ENCODE measurements at places on chromosomes 7 and 10. TPM values are rescaled to one million over a fixed set of nuclear protein-coding genes. Genes with fewer than 3 reads are reported as not detected.

DNA sequence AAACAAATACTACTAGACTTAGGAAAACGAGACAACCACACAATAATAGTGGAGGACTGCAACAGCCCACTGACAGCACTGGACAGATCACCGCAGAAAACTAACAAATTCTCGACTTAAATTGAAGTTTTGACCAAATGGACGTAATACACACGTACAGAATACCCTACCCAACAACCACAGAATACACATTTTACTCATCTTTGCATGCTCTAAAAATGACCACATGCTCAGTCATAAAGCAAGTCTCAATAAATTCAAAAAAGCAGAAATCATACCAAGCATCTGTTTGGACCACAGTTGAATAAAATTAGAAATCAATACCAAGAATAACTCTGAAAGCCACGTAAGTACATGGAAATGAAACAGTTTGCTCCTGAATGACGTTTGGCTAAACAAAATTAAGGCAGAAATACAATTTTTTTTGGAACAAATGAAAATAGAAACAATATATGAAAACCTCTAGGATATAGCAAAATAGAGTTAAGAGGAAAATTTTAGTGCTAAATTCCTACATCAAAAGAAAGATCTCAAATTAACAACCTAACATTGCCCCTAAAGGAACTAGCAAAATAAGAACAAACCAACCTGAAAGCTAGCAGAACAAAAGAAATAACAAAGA is 30.6 kb downstream of the MAPK8 start:
- no peak for DNase-seq

DNA sequence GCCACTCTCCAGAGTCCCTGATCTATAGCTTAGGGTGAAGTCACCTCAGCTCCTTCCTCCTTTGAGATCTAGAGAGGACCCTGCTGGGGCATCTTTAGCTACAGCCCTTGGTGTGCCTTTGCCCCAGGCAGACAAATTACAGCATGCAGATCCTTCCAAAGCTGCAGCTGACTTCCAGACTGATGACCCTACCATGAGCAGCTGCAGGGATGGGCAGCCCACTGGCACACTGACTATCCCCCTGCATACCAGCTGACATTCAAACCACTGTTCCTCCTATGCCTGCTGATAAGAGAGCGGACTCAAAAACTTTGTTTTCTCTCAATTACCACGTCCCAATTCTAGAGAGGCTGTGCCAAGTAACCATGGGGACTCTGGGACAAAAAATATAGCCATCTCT is 70.6 kb downstream of the COL13A1 start:
- no peak for DNase-seq

DNA sequence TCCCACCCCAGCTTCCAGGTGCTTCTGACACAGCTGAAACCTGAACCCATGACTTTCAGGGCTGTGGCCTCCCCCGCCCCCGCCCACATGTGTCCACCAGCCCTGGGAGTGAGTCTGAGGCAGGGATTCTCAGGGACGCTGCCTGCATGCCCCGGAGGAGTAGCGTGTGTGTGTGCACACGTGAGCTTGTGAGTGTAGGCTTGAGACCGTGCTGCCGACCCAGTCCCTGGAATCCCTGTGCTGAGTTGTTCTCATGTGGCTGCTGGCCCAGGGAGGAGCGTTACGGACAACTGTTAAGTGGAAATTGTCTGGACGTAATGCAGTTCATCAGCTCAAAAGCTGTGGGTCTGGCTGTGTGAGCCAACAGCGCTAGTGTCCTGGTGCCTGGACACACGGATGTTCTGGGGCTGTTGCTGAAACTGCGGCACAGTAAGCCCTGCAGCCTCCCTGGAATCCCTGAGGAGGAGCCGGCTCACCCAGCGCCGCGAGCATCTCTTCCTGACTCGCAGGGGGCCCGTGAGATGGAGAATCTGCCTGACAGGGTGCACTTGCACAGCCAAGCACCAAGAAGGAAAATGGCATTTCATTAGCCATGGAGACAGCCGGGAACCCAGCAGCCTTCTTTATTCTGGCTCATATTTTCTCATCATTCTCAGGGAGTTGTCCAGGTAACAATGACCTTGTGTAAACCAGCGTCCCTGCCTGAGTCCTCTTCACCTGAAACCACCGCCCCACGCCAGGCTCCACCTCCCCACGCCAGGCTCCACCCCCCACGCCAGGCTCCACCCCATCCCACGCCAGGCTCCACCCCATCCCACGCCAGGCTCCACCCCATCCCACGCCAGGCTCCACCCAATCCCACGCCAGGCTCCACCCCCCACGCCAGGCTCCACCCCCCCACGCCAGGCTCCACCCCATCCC is 603.9 kb downstream of the PTPRN2 start:
- no peak for DNase-seq

DNA sequence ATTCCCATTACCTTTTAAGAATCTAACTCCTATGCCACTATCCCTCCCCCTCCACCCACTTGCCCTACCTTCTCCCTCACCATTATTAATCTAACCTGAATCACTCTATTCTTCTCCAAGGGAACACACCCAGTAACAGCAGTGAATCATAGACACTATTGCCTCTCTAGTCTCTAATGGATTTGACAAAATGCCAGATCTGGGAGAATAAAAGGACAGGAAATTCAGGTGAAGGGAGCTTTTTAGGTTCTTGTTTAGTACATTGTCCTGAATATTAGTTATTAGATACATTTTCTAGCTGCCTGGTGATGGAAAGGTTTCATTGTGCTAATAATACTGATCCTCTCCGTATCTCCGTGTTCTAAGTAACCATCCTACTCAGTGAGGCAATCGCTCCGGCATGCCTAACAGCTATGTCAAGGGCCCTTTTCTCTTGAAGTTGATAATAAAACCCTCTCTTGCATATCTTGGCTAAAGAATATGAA is 4.1 kb upstream of the SFR1 start:
- peak; percentile 64 for DNase-seq

DNA sequence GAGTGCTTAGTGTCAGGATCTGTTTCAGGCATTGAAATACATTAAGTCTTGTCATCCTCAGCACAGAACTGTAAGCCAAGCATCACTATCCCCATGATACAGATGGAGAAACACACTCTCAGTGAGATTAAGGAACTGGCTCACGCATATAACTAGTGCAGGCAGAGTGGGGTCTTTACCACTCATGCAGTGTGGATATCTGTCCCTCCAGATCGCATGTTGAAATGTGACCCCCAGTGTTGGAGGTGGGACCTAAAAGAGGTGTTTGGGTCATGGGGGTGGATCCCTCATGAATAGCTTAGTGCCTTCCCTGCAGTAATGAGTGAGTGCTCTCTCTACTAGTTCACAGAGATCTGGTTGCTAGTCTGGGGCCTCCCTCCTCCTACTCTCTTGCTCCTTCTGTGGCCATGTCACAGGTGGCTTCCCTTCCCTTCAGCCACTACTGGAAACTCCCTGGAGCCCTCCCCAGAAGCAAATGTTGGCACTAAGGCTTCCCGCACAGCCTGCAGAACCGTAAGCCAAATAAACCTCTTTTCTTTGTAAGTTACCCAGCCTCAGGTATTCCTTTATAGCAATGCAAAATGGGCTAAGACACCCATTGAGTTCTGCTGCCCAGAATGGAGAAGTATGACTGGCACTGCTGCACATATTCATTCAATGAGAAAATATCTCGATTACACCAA is 31.8 kb upstream of the MSMB start:
- DNase-seq: no peak

IL6 gene
- total RNA-seq: 8.5 TPM
